Activated CD4-positive, alpha-beta T cell treated with anti-CD3 and anti-CD28 coated beads for 1 hour (primary cell): ENCODE measurements at places on chromosomes 11 and 22.

GRCh38 chr11:45745065-45745811 lies 59.7 kb upstream of the SLC35C1 start:
- no peak for DNase-seq

GRCh38 chr11:33321422-33321821 lies 64.2 kb downstream of the HIPK3 start:
- no peak for DNase-seq

- no peak for DNase-seq
These were observed 324.2 kb downstream of the TMEM135 start for GRCh38 chr11:87361891-87362290.

DNA sequence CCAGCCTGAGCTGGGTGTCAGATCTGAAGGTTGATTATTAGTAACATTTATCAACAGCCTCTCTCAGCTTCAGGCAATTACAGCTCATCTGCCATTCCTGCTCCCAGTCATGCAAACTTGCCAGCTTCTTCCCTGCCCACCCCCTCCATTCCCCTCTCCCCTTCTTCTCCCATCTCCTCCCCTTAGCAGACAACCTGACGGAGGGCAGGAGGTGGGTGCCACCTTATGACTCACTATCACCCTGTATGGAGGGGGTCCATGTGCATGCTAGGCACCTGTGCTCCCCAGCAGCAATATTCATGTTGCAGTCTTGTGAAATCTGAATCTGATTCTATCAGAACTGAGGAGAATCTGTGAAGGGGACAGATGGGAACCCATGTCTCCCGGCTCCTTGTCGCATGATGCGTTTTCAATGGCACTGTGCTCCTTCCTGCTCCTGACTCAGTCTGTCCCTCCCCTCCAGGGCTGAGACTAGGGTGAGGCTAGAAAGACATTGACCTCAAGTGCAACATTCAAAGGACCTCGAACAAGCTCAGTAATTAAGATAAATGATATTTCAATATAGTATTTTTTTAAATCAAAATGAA lies 46.3 kb upstream of the TUB start:
- no peak for DNase-seq

DNA sequence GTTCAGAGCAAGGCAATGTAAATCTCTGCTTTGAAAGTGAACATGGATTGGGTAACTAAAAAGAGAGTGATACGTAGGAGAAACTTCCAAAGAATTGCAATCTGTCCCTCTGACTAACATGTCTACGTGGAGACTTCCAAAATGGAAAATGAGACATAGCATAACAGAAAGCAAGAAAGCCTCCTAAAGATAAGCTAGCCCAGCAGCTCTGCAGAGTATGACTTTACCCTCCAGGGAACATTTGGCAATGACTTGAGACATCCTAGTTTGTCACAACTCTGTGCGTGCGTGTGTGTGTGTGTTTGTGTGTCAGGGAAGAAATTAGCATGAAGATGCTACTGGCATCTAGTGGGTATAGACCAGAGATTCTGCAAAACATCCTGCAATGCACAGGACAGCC lies 817.4 kb downstream of the NTM start:
- DNase-seq, result no peak

DNA sequence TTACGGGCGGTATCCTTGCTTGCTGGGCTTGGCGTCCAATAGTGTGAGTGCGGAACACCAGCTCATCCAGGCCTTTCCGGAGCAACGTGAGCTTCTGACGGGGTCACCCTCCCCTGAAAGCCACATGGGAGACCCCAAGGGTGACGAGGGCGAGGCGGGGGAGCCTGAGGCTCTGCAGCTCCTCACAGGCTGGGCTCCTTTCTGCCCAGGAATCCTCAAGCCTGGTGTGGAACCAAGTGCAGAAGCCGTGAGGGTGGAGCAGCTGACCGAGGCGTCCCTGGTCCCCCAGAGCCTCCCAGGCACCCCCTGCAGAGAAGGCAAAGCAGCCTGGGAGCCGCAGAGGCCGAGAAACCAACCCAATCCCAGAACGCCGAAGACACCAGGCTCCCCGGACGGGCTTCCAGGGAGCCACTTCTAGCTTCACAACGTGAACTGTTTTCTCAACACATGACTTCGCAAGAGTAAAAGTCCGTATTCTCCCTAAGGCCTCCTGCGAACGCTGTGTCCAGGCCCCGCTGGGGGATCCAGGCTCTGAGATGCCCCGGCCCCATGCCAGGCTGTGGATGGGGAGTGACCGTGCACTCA lies 530.3 kb downstream of the BRD1 start:
- DNase-seq, result peak; percentile 3

DNA sequence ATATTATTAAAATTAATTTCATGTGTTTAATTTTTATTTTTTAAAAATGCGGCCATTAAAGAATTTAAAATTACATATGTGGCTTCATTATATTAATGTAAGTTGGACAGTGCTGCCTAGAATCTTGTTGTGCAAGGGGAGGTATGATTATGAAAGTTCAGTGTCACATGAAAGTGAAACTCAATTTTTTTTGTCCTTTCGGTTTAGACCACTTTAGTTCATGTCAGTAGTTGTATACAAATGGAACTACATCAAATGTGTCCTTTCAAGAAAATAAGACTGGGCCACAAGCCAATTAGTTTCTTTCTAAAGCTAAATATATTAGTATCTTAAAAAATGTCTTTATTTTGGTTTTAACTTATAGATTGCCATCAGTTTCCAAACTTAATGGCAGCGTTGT lies 35.7 kb downstream of the TBCEL start:
- no peak for DNase-seq

- DNase-seq, result no peak
These were observed 79.5 kb upstream of the PICALM start for GRCh38 chr11:86148345-86148747.

DNA sequence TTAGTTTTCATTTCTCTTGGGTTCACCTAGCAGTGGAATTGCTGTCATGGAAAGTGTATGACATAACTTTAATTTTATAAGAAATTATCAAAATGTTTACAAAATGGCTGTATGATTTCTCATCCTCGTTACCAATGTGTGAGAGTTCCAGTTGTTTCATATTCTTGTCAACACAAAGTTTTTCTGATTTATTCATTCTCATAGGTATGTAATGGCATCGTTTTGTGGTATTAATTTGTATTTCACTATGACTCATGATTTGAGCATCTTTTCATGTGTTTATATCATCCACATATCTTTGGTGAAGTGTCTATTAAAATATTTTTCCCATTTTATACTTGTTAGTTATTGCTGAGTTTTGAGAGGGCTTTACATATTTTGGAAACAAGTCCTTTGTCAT lies 5.5 kb downstream of the FAM111B start:
- no peak for DNase-seq

DNA sequence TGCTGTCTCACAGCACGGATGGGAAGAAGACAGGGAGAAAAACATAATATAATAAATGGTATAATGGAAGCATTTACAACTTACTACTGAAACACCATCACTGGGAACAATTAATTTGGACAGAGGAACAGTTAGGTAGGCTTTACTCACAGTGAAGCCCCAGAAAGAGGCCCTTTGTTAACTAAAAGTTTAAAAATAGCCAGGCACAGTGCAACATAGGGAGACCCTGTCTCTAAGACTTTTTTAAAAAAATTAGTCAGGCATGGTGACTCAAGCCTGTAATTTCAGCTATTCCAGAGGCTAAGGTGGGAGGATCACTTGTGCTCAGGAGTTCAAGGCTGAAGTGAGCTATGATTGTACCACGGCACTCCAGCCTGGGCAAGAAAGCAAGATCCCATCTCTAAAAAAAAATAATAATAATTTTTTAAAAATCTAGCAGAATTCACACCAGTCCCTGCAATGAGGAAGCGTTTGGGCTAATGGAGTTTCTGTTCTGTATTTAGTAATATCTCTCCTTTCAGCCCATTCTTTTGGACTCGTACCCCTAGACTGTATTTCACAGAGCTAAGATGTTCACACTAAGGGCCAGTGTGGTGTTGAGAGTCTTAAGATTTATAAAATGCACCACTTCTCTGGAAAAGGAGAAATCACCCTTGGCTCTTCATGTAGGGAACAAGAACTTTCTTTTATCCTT lies 275.5 kb downstream of the SOX6 start:
- no peak for DNase-seq

GRCh38 chr22:20230777-20231420 lies 37.2 kb downstream of the RTN4R start:
- DNase-seq, result no peak

- DNase-seq, result no peak
These were observed 3.8 kb downstream of the DCPS start for GRCh38 chr11:126307706-126308105.

- no peak for DNase-seq
These were observed 44.4 kb upstream of the KCNQ1OT1 start for GRCh38 chr11:2744166-2744565.

- DNase-seq, result no peak
These were observed 42.5 kb downstream of the AP2A2 start for GRCh38 chr11:967995-968751.

- no peak for DNase-seq
These were observed 104.7 kb upstream of the CARD18 start for GRCh38 chr11:105244160-105244825.

DNA sequence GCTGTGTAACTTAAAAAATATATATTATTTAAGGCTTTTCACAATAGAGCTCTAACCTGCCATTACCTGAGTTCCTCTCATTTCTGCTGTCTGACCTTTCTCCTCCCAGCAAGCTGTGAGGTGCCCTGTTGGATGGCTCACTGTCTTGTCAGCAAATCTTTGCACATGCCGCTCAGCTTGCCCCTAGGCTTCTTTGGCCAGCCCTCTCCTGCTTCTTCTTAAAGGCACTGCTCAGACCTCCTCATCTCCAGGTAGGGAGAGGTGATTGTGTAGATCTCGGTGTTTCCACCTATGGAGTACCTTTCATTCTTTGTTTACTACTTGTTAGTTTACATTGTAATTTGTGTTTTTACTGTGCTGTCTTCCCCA lies 96.5 kb downstream of the EXT2 start:
- DNase-seq, result no peak

- no peak for DNase-seq
These were observed 27.2 kb downstream of the TTC12 start for GRCh38 chr11:113341388-113342165.

DNA sequence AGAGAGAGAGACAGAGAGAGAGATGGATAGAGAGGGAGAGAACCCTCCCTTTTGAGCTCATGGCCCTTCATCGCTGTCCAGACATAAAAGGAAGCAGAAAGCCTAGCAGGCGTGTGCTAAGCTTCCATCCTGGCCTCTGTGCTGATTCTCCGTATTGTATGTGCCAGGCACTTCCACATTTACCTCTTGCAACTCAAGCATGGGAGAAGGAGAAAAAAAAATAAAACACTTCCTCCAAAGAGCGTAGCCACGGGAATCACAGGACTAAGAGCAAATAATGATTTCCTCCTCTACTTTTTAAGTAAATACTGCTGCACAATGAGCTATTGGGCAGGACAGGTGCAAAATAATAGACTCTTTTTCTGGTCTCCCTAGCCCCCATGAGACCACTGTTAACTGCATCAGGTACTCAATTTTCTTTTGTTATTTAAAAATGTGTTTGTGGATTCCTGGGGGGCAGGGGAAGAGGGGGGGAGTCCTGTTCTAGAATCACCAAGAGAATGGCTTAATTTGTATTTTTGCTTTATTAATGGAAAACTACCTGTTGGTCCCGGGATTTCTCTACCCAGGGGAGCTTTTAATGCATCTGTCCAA lies 154.3 kb downstream of the NXPE2 start:
- no peak for DNase-seq

DNA sequence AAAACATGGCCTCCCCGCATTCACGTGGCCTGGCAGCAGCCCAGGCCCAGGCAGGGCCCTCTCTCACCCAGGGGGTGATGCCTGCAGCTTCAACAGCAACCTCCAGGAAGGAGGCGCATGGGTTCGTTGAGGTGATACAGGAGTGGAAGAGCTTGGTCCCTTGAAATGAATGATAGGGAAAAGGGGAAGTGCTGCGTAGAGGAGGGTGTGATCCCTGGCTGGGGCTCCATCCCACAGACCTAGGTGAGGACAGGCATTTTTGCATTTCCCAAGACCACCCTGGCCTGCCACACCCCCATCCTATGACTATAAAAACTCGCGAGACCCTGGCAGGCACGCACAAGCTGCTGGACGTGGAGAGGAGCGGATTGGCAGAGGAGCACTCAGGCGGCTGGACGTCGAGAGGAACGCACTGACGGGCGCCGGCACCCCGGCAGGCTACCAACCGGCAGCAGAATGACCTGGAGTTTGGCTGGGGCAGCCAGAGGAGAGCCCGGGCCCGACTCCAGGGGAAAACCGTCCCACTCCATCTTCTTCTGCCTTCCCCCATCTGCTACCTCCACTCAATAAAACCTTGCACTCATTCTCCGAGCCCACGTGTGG lies 32.6 kb downstream of the RTN4R start:
- DNase-seq, result no peak

GRCh38 chr11:26730414-26731083 lies 8.7 kb upstream of the SLC5A12 start:
- no peak for DNase-seq

DNA sequence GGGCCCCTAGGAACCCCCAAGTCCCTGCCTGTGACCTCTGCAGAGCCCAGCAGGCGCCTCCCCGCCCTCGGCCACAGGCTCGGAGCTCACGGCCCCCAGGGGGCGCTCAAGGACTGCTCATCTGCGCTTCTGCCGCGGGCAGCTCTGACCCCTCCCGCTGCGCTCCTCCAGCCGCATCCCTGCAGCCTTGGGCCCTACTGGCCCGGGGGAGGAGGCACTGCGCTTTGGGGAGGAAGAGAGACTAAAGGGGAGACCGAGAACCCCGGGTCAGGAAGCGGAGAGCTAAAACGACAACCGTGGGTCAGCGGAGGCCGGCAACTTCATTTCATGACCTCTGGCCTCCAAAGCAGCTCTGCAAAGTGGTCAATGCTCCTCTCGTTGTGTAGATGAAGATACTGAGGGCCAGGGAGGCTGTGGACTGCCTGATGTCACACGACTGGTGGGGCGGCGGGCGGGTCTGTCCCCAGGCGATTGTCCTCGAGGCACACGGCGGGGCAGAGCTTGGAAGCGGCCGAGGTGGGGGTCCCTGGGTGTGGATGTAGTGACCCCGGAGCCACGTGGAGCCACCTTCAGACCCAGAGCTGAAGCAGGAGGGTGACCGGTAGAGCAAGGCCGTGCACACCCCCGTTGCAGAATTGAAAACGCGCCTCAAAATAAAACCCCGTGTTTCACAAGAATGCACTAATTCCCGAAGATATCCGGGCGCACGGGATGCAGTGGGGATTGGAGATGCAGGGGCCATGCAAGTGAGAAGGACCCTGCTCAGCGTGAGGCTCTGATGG lies 2.7 kb upstream of the KRTAP5-6 start:
- peak; percentile 70 for DNase-seq

DNA sequence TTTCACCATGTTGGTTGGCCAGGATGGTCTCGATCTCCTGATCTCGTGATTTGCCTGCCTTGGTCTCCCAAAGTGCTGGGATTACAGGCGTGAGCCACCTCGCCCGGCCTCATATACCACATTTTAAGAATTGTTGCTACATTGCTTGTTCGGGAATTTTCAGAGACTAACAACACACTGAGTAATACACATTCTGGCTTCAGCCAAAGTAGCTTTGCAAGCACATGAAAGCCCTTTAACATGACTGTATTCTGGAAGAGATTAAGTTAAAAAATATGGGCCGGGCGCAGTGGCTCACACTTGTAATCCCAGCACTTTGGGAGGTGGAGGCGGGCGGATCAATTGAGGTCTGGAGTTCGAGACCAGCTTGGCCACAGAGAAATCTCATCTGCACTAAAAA lies 15.0 kb downstream of the CRTAM start:
- no peak for DNase-seq

GRCh38 chr22:39894554-39895092 lies 1.1 kb upstream of the ENTHD1 start:
- DNase-seq, result no peak
